ENCODE measurements at places on chromosomes 7 and 10.

DNA sequence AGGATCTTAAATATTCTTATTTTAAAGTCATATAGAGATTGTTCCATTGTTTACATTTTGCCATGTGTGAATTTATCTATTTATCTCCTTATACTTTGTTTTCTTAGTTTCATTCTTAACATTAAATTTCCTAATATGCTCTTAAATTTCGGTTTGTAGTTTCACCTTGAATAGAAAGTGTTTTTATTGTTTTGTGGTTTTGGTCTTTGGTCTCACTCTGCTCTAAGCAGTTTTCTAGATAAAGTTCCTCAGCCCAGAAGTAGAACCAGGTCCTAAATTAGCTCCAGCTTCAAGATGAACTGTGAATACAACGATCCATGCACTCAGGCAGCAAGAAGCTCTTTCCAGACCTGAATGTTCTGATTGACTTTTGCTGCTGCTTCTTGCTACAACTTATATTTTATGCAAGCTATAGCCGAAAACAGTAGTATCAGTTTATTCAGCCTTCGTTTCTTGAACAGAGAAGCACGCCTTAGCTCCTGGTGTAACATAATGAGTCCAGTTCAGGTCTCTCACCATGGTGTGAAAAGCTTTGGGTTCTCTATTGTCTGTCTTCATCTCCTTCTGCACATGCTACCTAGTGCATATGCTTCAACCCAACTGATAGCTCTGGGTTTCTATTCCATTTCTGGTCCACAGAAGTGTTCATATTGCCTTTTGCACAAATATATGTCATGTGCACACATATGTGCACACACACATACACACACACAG, 95.3 kb downstream of the SEM1 start:
- no peak for DNase-seq

- DNase-seq, result no peak
These were observed 1.0 kb upstream of the NKX6-2 start for GRCh38 chr10:132786884-132787494.

- no peak for DNase-seq
These were observed 18.2 kb downstream of the CDK1 start for GRCh38 chr10:60796481-60796880.

DNA sequence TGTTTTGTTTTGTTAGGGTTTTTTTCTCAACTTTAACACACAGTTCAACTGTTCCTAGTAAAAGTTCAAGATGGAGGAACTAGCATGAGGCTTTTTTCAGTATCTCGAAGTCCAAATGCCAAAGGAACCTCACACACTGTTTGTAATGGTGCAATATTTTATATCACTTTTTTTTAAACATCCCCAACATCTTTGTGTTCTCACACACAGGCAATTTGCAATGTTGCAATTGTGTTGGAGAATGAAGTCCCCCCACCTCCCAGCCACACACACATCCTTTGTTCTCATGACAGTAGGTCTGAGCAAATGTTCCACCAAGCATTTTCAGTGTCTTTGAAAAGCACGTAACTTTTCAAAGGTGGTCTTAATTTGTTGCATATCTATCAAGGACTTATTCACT, 120.9 kb downstream of the TWIST1 start:
- no peak for DNase-seq

DNA sequence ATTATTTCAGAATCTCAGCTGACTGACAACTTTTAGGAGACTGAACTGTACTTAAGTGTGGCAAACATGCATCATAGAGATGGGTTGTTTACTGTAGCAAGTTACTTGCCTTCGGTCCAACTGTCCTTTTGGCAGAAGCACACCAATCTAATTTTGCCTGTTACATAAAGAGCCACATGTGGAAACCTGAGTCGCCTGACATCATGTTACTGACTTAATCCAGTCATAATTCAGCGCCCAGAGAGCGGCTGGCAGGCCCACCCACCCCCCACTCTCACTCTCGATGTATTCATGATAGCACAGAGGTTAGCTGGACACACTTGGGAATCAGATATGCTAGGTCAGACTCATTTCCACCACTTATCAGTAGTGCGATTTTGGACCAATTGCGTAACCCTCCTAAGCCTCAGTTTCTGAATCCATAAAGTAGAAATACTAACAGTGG, 57.3 kb upstream of the CAPZA2 start:
- no peak for DNase-seq

- no peak for DNase-seq
These were observed 213.9 kb upstream of the PPP2R2D start for GRCh38 chr10:131686781-131687420.

DNA sequence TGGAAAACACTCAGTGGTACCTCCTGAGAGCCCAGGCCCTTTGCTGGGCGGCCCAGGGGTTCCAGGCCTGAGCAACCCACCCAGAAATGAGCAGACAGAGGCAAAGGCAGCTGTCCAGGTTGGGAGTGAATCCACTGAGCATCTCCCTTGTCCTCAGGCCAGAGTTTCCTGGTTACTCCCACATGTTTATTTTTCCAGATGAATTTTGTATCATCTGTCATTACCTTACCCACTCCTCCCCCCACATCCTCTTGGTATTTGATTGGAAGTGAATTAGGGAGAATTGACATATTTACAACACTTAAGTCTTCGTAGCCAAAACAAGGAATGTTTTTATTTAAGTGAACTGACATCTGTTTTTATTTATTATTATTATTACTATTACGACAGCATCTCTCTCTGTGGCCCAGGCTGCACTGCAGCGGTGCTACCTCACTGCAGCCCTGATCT, 13.2 kb upstream of the LMBR1 start:
- no peak for DNase-seq

- DNase-seq, result no peak
These were observed 370.6 kb upstream of the IGFBP3 start for GRCh38 chr7:46291601-46292150.

DNA sequence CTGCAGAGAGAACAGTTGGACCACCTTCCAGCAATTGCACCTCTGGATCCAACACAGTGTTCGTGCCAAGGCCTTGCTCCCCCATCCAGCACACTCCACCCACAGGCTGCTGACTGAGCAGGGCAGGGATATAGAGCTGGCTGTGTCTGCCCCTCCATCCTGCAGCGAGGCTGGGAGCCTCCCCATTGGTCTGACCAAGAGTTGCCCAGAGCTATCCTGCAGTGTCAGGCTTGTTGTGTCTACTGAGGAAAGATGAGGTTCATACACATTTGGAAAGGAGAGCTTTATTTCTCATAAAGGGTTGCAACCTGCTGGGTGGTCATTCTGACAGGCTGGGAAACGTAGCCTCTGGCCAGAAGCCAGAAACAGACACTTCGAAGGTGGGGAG, 27.1 kb downstream of the PRF1 start:
- no peak for DNase-seq
